ENCODE measurements at places on chromosomes 1 and 21. TPM values are rescaled to one million over a fixed set of nuclear protein-coding genes. Genes with fewer than 3 reads are reported as not detected.

The PDPN gene
- total RNA-seq, result not detected

DNA sequence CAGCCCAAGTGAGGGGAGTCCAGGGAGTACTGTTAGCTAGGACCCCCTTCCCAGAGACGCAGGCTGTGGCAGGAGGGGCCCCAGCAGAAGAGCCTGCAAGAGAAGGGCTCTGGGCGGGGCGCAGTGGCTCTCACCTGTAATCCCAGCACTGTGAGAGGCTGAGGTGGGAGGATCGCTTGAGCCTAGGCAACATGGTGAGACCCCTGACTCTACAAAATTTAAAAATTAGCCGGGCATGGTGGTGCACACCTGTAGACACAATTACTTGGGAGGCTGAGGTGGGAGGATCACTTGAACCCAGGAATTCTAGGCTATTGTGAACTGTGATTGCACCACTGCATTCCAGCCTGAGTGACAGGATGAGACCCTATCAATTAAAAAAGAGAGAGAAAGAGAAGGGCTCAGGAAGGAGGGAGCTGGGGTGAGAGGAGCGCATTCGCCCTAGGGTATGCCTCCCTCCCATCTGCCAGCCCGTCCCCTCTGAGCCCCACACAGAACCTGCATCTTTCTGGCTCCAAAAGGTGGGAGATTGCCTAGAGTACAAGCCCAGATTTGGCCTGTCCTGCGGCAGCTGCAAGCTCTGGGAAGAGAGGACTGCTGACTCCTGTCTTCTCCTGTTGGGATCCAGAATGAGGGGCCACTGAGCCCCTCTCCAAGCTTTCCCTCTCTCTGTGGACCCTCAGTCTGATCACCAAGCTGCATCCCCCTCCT, 3.6 kb downstream of the KCNQ4 start:
- DNase-seq, result no peak

The GNG12 gene
- 267 TPM for total RNA-seq

GRCh38 chr1:202135221-202135721, 9.3 kb downstream of the ARL8A start:
- peak; percentile 68 for DNase-seq

GRCh38 chr1:247681288-247681897, 1.9 kb upstream of the OR13G1 start:
- peak; percentile 48 for DNase-seq

- no peak for DNase-seq
Observed at GRCh38 chr1:201982082-201982622, 296 bp upstream of the RNPEP start.

DNA sequence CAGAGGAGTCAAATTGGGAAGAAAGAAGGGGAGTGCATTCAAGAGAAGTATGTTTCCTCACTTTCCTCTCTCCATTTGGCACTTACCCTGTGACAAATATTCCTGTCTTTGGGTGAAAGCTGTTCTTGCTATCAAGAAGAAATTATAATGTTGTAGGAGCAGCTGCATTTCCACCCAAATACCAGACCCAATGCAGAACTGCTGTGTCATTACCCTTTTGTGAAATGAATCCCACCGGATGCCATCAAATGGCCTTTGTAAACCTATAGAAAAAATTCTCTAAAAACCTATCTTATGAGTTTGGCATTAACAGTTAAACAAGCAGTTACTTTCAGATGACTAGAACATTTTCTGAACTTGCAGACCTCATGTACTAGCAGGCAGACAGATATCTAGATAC, 16.7 kb upstream of the PALMD start:
- no peak for DNase-seq

DNA sequence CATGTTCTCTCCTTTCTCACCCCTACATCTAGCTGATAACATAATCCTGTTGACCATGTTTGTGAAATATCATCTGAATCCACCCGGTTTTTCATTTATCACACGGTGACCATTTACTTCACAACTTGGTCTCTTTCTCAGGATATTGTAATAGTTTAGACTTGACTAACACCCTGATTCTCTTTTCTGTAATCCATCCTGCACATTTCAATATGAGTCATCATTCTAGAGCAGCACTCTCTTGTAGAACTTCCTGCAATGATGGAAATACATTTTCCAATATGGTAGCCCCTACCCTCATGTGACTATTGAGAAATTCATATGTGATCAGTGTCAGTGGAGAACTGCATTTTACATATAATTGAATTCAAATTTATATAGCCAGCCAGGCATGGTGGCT, 2.3 kb upstream of the JAM2 start:
- DNase-seq, result no peak

GRCh38 chr1:7703321-7704213, 67.5 kb upstream of the VAMP3 start:
- DNase-seq, result no peak

GRCh38 chr1:151940541-151940940, 31.2 kb upstream of the THEM4 start:
- DNase-seq, result no peak

DNA sequence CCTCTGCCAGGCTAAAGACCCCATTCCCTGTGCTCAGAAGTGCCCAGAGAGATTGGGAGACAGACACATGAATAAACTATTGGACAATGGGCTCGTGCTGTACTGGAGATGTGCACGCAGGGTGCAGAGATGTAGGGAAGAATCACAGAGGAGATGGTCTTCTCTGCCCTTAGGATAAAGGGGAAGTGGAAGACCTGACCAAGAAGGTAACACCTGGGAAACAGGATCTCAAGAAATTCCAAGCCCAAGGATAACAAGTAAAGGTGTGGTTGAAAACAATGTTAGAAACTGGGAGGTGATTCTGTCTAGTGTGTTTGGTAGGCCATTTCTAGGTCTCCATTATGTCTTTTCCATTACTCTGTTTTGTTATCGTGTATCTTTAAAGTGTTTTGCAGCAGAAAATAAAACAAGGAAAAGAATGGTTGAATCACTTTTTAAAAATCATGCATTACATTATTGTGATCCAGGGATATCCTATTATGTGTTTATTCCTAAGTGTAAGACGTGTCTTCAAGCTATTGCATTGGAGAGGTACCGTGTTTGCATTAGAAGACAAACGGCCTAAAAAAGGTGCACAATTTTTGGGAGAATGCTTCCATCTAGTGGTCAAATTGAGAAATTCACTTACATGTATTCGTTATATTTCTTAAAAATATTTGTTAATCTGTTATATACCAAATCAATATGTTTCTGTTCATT, 40.8 kb upstream of the KCTD3 start:
- DNase-seq, result peak; percentile 64

All from NCI-H460 (cell line).